ENCODE measurements at places on chromosomes 11 and 22.

DNA sequence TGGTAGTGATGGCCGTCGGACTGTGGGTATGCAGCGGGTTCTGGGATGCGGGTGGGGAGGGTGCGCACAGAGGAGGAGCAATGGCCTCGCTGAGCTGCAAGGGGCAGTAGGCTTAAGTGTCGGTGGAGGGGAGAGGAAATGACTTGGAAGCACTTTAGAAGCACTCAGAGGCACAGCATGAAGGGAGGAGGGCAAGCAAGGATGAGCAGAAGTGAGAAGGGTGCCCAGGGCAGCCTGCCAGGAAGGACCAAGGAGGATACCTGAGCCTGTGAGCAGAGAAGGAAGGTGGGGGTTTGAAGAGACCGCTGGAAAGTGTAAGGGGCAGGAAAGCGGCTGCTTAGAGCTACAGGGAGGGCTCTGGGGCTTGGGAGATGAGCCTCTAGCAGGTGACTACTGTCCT is 330 bp downstream of the SLC5A1 start:
- DNase-seq: no peak

DNA sequence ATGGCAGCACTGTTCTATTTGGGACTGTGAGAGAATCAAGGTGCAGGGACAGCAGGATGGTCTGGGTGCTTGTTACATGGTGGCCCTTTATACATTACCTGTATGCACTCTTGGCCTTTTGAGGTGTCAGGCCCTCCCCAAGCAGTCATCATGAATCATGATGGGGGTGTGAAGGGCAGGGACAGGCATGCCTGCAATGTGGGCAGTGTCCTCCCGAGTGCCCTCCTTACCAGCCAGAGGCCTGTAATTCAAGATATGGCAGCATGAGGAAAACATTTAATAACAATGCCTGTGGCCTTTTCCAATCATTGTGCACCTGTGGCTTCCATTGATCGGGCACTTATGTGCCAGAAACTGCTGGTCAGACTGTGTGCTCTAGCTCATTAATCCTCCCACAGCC is 25.5 kb upstream of the CYP2D6 start:
- no peak for DNase-seq

DNA sequence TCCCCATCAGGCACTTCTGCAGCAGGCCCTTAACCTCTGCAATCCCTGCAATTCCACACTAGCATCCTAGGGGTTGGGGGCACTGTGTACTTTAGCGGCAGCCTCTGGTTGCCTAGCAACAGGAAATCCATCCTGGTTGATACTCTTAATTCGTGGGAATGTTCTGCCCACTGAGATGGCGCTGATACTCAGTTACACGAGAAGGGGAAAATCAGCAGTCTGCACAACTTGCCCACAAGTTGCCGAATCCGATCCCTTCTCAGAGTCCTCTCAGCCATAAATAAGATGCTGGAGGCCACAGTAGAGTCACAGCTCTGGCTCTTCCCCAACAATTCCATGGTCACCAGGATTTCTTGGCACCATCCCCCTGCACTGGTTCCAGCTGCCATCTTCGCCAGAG is 57.6 kb upstream of the CRYBB3 start:
- DNase-seq: no peak

GRCh38 chr11:45262900-45263299 is 23.2 kb downstream of the SYT13 start:
- no peak for DNase-seq

DNA sequence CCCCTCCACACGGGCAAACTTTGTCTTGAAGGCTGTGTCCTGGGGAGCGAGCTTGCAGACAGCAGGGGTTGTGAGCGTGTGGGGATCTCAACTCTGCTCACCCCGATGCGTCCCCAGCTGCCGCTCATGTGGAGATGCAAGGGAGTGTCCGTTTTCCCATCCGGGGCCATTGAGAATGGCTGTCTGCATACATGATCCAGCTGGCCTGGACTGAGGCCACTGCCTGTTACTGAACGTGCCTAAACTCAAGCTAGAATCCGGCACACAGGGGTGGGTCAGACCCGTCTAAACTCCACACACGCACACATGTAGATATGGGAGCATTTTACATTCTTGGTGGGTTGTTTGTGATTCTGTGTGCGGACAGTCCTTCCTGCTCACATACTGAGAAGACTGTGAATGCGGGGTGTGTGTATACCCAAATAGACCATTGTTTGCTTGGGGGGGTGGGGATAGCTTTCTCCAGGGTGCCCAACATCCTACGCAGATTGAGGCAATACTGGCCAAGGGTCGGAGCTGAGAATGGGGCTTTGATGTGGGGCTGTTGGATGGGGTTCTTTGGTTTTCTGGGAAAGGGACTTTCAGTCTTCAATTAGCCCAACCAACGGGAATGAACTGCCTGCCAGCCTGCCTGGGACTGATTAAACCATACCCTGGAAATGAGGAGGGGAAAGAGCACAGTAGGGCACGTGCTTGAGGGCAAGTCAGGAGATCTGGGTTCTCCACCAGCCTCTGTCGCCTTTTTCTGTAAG is 60.4 kb downstream of the ST3GAL4 start:
- no peak for DNase-seq

GRCh38 chr11:61828629-61829407 is 718 bp downstream of the FADS2 start:
- DNase-seq: peak; percentile 81

- DNase-seq: no peak
Observed at GRCh38 chr22:35322126-35322525, 22.4 kb downstream of the TOM1 start.

DNA sequence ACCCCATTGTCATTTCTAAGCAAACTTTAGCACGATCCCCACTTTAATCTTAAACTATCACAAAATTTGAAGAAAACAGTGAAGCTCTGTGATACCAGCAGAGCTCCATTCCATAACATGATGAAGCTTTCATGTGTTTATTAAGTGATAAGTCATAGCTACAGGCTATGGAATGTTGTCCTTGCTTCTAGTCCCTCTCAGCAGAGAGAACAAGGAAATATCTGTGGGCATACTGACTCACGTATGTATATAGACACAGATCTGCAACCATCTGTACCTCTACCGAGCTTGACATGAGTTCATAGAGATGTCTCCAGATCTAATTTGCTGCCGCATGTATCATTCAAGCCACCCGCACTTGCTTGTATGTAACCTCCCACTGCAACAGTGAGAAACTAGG is 588.9 kb downstream of the ETS1 start:
- DNase-seq: no peak

DNA sequence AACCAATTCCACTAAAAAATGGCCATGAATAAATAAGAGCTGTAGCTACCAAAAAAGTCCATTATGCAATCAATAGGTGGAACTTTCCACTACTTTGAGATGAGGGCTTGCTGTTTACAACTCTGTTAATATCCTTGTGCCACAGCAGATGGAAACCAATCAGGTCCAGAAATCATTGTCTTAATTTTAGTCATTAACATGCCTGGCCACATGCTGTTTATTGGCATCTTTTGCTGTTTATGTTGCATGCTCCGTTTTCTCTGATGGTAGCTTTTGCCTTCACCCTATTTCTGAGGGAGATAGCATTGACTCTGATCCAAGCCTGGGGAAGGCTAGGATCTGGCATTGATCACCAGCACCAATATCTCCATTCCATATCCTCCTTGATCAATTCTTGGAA is 192.9 kb upstream of the SEZ6L start:
- DNase-seq: no peak
